Esophagus mucosa (tissue), 1 donor: ENCODE measurements at places on chromosomes 7 and 10. TPM values are rescaled to one million over a fixed set of nuclear protein-coding genes. Genes with fewer than 3 reads are reported as not detected.

- no peak for ATAC-seq
Measured at GRCh38 chr10:31274310-31274709, 44.7 kb upstream of the ZEB1 start.

DNA sequence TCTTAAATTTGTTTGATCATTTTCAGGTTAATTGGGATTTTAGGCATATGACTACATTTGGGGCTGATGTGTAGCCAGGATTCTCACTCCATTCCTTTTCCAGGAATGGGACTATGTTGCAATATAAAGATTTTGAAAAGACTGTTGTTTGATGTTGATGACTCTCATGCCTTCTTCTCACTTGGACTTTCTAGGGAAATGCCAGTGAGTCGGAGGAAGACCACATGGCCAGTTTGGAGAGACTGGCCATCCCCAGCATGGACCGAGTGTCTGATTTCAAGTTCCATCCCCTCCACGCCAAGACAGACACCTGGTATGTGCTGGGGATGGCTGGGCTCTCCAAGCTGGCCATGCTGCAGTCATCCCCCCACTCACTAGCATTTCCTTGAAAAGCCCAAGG lies 5.5 kb downstream of the IGFBP3 start:
- no peak for ATAC-seq

- no peak for ATAC-seq
Measured at GRCh38 chr10:78771260-78771659, 297.5 kb upstream of the ZMIZ1 start.

- peak; percentile 48 for ATAC-seq
Measured at GRCh38 chr7:76122516-76123239, 74.8 kb downstream of the MDH2 start.

DNA sequence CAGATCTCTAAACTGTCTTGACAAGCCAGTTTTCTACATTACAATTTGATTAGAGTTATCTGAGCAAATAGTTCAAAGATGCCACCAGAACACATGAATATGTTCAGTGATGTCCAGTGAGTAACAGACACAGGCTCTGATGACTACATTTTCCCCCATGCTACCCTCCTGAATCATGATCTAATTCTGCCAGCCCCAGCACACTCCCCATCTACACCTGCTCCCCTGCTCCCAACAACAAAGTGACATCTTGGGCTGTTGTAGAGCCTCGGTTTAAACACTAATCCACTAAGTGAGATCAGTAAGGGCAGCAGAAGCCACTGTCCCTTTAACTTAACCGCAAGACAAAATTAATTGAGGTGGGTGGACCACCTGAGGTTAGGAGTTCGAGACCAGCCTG lies 104.6 kb downstream of the PROSER2 start:
- ATAC-seq, result no peak

GRCh38 chr10:120632942-120633341 lies 175.9 kb downstream of the PLPP4 start:
- ATAC-seq, result no peak

DNA sequence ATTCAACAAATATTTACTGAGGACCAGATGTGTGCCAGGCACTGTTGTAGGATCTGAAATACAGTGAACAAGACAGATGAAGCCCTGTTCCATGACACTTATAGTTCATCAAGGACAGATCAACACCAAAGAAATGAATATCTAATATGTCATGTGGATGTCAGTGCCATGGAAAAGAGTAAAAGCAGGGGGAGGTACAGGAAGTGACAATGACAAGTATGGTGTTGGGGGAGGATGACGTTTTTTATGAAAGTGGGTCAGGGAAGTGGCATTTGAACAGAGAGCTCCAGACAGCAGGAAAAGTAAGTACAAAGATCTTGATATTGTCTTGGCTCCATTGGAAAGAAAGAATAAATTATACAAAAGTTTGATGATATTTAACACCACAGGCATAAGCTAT lies 7.0 kb upstream of the SFMBT2 start:
- ATAC-seq, result no peak

The ANXA7 gene
- total RNA-seq, result 117 TPM

The STEAP1 gene
- total RNA-seq, result 8.8 TPM

The SCIN gene
- total RNA-seq, result 1.1 TPM

The GCK gene
- not detected for total RNA-seq

The FAM237B gene
- not detected for total RNA-seq
